ENCODE measurements at places on chromosomes 3 and 15.

DNA sequence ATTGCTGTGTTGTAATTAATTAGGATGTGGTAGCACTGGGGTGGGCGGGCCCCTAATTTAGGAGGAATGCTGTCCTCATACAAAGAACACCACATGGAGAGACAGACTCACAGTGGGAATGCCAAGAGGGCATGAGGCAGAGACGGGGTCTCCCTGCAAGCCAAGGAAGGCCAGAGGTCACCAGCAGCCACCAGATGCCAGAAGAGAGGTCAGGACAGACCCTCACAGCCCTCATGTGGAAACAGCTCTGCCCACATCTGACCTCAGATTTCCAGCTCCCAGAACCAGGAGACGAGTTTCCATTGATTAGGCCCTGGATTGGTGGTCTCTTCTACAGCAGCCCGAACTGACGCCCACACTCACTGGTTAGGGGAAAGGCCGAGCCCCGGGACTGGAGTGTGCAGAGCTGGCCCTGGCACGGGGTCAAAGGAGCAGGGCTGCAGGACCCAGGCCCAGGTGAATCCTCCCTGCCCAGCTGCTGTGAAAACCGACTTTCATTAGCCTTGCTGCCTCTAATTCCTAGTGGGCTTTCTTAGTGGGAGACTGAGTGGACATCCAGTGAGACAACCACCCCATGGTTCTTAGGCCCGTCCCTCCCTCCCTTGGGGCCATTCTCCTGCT lies 43.0 kb upstream of the SLC41A3 start:
- no peak for DNase-seq

- no peak for DNase-seq
Observed at GRCh38 chr3:29759411-29760225, 478.7 kb downstream of the RBMS3 start.

DNA sequence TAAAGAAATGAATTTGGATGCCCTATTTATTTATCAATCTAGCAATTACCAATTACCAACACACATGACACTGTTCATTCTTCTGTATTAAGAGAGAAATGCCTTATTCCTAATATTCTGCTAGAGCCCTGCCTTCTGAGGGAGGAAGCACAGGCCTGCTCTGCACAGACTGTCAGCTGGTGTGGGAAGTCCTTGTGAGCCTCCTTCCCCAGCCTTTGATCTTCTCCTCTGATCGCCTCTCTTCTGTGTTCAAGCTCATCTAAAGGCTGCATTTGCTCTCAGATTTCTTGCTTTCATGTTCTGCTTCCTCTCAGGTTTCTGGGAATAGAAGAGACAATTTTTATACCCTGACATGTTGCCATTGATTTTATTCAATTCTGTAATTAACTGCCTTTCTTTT lies 290.6 kb upstream of the UMPS start:
- no peak for DNase-seq

GRCh38 chr3:100875239-100875638 lies 118.0 kb downstream of the ABI3BP start:
- no peak for DNase-seq

DNA sequence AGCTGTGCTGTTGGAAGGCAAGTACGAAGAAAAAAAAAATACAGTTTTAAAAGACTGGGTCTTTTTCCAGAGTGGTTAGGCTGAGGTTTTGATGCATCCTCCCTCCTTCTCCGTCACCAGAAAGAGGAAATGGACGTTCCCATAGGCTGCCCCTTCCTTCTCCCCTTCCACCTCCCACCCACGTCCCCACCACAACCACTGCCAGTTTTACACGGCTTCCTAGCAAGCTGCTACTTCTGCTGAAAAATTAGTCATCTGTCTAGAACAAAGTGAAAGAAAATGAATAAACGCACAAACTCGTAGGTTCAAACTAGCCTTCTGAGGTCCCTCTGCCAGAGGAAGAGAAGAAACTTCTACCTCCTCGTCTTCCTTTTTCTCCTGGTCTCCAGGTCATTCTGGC lies 71.6 kb upstream of the RPL35A start:
- peak; percentile 78 for DNase-seq

DNA sequence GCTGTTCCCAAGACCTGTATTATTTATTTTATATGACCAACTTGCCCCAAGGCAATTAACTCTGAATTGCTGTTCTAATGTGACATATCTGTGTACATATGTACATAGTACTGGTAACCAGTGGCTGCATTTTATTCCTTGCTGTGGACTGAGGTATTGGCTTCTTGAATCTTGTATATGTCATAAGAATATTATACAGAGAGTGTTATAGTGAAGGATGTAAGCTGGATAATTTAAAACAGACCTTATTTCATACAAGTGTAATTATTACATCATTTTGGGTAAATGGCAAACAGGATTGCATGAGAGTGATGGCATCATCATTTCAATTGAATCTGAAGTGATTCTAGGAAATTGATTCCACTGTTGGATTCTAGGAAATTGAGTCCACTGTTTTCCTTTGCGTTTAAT lies 32.9 kb downstream of the B3GALNT1 start:
- DNase-seq, result peak; percentile 47

DNA sequence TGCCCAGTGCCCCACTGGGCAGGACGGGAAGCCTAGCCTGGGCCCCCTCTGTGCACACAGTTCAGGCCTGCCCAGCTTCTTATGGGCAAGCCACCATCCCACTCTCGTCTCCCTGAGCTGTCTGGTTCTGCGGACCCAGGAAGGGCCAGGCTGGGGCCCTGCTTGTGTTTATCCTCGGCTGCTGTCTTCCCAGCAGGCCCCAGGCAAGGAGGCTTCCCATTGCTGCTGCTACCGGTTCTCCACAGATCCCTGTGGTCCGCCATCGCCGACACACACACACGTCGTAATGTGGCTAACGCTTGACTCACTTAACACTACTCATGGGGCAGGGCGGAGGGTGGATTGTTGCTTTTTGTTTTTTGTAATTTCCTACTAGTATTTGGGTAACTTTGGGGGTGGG lies 52.4 kb upstream of the SLC6A1 start:
- no peak for DNase-seq

DNA sequence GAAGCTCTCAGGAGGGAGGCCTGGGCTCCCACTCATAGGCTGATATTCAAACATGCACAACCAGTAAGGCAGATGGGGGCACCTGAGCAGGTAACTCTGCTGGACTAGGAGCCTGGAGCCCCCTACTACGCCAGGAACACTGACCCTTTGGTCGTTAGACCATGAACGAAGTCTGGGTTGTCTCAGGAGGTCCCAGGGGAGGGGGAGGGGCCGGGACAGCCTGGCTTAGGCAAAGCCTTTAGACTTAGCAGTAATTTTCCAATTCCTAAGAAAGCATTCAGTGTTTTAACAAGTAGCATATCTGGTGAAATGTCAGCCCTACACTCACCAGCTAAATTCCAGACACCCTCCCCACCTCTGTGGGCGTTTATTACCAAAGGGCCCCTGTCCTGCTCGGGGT lies 67.4 kb upstream of the ST8SIA2 start:
- DNase-seq, result no peak

- no peak for DNase-seq
Observed at GRCh38 chr3:105459566-105460290, 93.0 kb downstream of the ALCAM start.

DNA sequence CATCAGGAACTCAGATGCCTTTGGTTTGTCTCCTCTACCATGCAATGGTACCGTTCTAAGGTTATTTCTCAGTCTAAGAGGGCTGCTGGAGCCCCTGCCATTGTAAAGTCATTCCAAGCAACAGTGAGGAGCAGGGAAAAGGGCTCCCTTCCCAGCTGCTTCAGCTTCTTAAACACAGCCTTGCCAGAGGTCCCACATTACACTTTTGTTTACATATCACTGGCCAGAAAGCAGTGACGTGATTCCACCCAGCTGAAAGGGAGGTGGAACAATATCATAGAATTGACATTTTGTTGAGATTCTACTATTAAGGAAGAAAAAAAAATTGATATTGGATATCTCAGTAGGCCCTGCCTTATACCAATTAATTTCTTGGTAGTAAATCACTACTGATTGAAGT lies 194.6 kb downstream of the SUCLG2 start:
- no peak for DNase-seq

GRCh38 chr3:130894986-130895280 lies 1.0 kb downstream of the ATP2C1 start:
- no peak for DNase-seq

DNA sequence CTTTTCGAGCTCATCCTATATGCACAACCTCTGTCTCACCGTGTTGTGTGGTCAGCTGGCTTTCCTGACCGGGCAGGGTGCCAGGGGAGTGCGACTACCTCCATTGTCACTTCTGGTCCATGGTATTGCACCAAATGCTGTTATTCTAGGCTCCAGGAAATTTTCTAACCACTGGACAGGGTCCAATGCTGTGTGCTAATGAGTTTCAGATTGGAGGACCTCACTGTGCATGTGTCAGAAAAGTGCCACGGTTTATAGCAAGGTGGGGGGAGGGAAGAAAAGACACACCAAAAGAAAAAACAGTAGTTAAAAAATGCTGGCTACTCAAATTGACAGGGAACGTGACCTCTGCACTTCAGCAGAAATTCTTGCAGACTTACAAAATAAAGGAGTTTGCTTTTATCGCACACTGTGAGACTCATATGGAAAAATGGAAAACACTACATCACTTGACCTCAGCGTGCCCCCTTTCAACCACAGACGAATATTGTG lies 480.1 kb downstream of the FOXP1 start:
- DNase-seq, result no peak

GRCh38 chr3:148990236-148990635 lies 1.1 kb upstream of the GYG1 start:
- peak; percentile 75 for DNase-seq

- DNase-seq, result no peak
Observed at GRCh38 chr15:81373176-81373575, 837 bp downstream of the TMC3 start.

- DNase-seq, result no peak
Observed at GRCh38 chr3:115876876-115877614, 253.7 kb downstream of the GAP43 start.

DNA sequence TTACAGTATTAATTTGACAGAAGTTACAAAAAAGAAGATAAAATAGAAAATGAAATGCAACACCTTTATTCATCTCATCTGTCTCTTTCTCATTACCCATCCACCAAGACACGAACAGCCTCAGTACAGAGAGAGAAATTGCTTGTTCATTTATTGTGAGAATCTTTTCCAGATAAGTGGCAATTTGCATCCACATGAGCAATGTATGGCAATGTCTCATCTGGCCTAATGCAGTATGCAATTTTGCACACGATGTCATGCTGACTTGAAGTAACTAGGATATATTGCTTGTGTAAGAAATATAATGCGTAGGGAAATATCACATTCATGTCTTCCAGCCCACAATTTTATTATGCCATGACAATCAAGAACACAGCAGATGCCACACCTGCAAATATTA lies 866.9 kb downstream of the ROBO1 start:
- no peak for DNase-seq

DNA sequence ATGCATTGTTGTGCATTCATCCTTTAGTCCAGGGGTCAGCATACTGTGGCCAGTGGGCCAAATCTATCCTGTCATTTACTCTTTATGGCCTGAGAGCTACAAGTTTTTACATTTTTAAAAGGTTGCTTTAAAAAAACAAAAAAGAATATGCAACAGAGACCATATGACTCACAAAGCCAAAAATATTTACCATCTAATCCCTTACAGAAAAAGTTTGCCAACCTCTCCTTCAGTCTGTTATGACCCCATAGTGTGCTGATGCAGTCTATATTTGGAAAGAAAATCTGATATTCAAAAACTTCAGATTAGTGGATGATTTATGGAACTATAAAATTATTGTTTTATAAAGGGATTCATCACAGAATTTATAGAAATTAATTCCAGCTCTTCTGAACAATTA lies 237.5 kb upstream of the IL12A start:
- no peak for DNase-seq

DNA sequence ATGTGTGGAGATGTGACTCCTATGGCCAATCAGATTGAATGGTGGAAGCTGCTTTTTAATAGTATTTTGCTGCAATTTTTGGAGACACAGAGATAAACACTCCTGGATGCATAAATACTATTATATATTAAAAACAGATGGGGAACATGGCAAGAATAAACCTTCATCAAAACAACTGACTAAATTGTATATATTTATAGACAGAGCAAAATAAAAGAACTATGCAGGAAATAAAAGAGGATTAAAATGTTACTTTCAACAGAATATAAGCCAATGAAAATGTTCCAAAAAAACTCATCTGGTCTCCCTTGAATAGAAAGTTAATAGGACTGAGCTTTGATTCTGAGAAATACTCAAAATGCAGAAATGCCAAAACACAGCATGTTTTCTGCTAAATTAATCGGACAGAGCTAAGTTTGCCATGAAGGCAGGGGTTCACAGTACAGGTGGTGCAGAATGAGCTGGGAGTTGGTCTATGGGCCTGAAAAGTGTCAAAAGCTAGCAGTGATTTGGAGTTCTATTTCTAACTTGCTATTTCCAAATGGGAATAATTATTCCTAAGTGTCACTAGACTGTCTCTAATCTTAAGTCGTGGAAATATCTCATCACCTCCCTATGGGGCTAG lies 227.2 kb downstream of the CNTN3 start:
- DNase-seq, result no peak

GRCh38 chr3:32106929-32107362 lies 526 bp downstream of the GPD1L start:
- DNase-seq, result peak; percentile 19

- DNase-seq, result no peak
Observed at GRCh38 chr3:127676921-127677351, 4.2 kb downstream of the ABTB1 start.

DNA sequence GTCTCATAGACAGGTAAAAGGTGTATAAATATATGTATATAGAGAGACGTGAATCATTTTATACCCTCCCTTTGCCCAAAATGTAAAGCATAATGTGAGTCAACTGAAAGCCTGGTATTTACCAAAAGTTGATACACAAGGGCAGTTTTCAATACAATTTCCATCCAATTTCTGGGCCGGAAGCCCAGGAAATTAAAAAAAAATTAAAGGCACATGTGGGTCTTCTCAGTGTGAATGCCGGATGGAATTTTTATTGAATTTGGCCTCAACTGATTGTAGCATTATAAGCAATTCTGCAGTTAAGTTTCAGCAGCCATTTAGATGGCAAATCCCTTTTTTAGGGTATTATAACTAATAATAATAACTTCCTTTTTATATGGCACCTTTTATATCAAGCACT lies 3.3 kb upstream of the CNTN3 start:
- DNase-seq, result no peak

GRCh38 chr15:80635953-80636352 lies 59.2 kb upstream of the ABHD17C start:
- DNase-seq, result no peak

DNA sequence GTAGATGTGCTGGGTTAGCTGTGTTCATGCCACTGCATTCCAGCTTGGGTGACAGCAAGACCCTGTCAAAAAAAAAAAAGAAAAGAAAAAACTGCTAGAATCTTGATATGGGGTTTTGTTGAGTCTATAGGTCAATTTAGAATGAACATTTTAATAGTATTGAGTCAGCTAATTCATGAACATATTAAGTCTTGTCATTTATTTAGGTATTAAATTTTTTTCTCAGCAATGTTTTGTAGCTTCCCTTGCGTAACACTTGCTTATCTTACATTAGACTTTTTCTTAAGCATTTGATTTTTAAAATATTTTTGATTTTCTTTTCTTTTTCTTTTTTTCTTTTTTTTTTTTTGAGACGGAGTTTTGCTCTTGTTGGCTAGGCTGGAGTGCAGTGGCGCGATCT lies 60.7 kb upstream of the GOLGA6B start:
- no peak for DNase-seq

GRCh38 chr3:127081001-127081720 lies 98.2 kb downstream of the PLXNA1 start:
- DNase-seq, result no peak

- no peak for DNase-seq
Observed at GRCh38 chr3:162555761-162556160, 1059.2 kb downstream of the OTOL1 start.
